ENCODE measurements at places on chromosomes 11 and 22.

DNA sequence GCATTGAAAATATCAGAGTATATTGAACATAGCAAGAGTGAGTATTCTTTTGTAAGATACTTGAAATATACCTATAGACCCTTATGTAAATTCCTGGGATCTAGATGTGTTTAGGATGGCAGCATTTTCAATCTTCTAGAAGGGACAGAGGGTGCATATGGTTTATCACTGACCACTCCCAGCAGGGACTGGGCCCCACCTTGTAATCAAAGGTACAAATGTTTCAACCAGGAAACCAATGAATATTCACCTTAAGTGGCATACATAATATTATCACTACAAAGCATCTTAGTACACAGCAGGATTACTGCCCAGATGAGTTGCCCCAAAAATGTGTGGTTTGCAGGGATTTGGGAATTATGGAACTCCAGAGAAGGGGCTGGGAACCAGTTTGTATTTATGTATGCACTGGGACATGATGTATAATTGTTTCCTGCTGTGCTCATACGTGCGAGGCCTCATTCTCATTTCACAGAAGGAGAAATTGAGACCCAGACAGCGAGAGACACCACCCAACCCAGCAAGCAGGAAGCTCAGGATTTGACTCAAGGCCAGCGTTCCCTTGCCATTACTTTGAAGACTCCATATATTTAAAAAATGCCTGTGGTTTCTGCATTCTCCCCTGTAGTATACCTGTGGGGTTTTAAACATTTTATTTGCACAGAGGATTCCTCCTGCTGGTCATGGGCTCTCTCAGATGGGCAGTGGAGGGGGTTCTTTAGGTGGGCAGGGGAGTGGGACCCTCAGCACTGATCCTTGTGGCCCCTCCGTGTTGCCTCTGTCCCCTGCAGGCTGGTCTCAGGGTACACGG lies 5.2 kb downstream of the APOL4 start:
- no peak for DNase-seq
- H3K4me1 ChIP-seq, result peaks cover 24% of the 10 kb centered on the region
- no peaks in the 10 kb centered on the region for H3K27me3 ChIP-seq
- no peak overlapping the region for H3K27ac ChIP-seq
- no peak overlapping the region for H3K4me3 ChIP-seq

GRCh38 chr11:63839508-63840355 lies 822 bp downstream of the MARK2 start:
- peak; percentile 50 for DNase-seq
- H3K27ac ChIP-seq, result peak overlapping the region; percentile 81
- peak overlapping the region; percentile 89 for H3K4me3 ChIP-seq
- H3K4me1 ChIP-seq, result peaks cover 50% of the 10 kb centered on the region
- H3K27me3 ChIP-seq, result no peaks in the 10 kb centered on the region

DNA sequence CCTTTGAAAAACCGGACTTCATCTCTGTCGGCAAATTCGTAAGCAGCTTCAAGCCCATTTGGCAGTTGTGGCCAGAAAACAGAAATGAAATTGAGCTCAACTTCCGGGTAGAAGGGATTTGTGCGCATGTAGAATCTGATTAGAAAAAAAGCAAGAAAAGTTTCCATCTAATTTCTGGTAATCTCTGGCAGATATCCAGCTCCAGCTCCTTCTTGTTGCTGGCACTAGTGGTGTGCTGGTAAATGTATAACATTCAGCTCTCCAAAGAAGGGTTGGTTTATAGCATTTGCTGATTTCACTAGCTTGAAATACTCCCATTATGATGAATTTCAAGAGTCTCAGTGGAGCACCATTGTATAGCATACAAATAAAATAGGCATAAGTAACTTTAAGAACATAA lies 5.4 kb downstream of the MMP1 start:
- H3K36me3 ChIP-seq, result no peaks in the 10 kb centered on the region
- peaks cover 1% of the 10 kb centered on the region for H3K27me3 ChIP-seq
- no peak overlapping the region for H3K4me3 ChIP-seq
- DNase-seq, result no peak
- no peak overlapping the region for H3K27ac ChIP-seq

- H3K4me1 ChIP-seq, result no peaks in the 10 kb centered on the region
- DNase-seq, result no peak
- no peak overlapping the region for H3K4me3 ChIP-seq
These were observed 856.4 kb downstream of the LRRC4C start for GRCh38 chr11:40602866-40603552.

DNA sequence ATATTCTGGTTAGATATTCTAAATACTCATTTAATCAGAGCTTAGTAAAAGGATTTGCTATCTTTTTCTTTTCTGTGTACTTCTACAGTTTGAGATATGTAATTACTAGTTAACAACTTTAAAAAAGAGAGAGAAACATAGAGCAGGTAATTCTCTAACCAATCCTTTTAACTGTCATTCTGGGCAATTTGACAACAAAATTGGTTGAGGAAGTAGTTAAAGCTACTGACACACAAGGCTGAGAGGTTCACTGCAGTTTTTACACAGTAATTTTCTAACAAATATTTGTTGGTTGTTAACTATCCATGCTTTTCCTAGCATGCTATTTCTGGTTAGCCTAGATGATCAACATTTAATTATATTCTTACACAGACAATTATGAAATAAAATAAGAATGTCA lies 3.6 kb downstream of the SOX6 start:
- no peaks in the 10 kb centered on the region for H3K36me3 ChIP-seq
- DNase-seq, result no peak
- no peaks in the 10 kb centered on the region for H3K27me3 ChIP-seq
- no peak overlapping the region for H3K4me3 ChIP-seq
- no peak overlapping the region for H3K27ac ChIP-seq

All from activated CD4-positive, alpha-beta memory T cell treated with anti-CD3 and anti-CD28 coated beads for 36 hours (primary cell).